ENCODE measurements at places on chromosomes 6 and 20. TPM values are rescaled to one million over a fixed set of nuclear protein-coding genes. Genes with fewer than 3 reads are reported as not detected.

- no peak for DNase-seq
- no peaks in the 10 kb centered on the region for H3K4me1 ChIP-seq
- no peak overlapping the region for H3K4me3 ChIP-seq
- H3K27me3 ChIP-seq, result no peaks in the 10 kb centered on the region
- H3K27ac ChIP-seq, result no peak overlapping the region
Measured at GRCh38 chr6:74222768-74223333, 526.8 kb downstream of the CD109 start.

Gene HS3ST5
- 0.02 TPM for polyA plus RNA-seq

Gene FRK
- under 0.01 TPM for polyA plus RNA-seq

DNA sequence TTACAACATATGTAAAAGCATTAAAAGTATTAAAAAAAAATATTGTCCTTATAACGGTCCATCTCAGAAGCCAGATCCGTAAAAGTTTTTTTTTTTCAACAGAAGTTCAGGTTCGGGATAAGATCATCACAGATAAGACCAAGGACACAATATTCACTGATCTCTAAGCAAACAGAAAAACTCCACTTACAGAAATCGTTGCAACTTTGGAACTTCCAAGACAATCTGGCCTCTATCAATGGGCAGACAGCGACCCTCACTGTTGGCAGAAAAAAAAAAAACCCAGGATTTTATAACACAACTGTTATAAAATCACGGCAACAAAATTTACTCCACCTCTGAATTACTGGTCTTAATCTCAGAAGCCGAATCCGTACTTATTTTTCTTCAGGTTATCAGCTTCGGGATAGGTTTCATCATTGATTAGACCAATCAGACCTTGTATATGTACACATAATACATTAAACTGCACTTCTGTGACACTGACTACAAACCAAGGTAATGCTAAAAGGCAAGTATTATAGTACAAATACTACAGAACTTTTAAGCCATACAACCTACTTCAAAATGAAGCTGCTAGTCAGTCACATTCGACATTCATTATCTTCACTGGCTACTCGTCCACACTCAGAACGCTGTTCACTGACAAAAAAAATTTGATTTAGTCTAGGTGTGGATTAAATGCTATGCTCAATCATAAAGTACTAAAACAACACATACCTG, 34.7 kb upstream of the SYNCRIP start:
- H3K27ac ChIP-seq, result peak overlapping the region; percentile 71
- DNase-seq, result no peak

- H3K36me3 ChIP-seq, result peaks cover 33% of the 10 kb centered on the region
- H3K4me1 ChIP-seq, result peaks cover 21% of the 10 kb centered on the region
- no peak for DNase-seq
- H3K27ac ChIP-seq, result peak overlapping the region; percentile 48
Measured at GRCh38 chr6:132813173-132813856, 1.1 kb upstream of the RPS12 start.

DNA sequence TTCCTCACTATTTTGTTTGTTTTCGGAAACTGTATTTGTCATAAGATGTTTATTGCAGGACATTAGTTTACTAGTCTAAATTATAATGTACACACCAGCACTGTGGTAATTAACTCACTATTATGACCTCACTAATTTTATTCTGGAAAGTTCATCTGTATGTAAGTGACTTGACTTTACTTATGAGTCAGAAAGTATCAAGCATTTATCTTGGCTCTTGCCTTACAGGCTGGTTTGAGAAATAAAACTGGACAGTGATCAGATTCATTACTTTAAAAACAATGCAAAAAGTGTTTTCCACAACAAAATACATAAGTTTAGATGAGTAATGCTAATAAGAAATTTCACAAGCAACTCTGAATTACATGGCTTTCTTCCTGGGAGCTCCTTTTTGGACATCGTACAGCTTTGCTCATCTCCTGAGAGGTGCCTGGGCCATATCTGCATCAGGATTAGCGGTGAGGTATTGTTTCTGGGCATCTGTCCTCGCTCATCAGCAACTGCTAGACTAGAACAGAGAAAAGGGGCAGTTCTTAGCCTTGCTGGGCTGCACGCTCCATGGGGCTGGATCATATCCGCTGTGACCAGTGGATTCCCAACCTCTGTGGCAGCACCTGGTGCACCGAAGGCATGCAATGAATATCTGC, 179.8 kb downstream of the SOD2 start:
- no peak overlapping the region for H3K4me3 ChIP-seq
- no peak for DNase-seq
- peaks cover 6% of the 10 kb centered on the region for H3K27me3 ChIP-seq

GRCh38 chr20:46681032-46681854, 8.0 kb downstream of the TP53RK start:
- DNase-seq, result peak; percentile 67
- peaks cover 23% of the 10 kb centered on the region for H3K36me3 ChIP-seq
- no peak overlapping the region for H3K27ac ChIP-seq
- no peaks in the 10 kb centered on the region for H3K27me3 ChIP-seq

DNA sequence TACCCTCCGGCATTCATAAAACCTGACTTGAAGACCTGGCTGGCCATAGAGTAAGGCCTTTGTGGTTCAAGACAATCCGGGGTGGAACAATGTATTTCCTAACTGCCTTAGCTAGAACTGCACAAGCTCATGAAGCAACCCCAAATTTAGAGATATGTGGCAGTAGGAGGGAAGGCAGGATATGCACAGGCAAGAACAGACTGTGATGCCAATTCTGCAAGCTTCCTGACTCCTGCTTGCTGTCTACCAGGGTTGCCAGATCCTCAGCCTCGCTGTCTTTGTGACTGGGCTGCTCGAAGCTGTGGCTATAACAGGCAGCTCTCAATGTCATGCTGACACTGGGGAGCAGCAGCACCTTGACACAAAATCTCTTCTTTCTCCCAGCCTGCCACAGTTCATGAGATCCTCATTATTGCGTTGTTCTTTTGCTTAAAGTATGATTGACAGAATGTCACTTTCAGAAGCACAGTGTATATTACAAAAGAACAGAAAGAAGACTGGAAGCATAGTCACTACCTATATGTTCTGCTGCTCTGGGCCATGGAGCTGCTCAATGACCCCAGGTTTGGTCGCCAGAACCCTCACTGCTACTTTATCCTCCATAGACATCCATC, 18.3 kb upstream of the SHLD1 start:
- no peaks in the 10 kb centered on the region for H3K36me3 ChIP-seq
- no peak for DNase-seq
- no peak overlapping the region for H3K4me3 ChIP-seq
- no peaks in the 10 kb centered on the region for H3K27me3 ChIP-seq

- no peaks in the 10 kb centered on the region for H3K27me3 ChIP-seq
- no peak overlapping the region for H3K4me3 ChIP-seq
- no peak for DNase-seq
- H3K27ac ChIP-seq, result no peak overlapping the region
Measured at GRCh38 chr6:2688401-2689064, 62.2 kb downstream of the MYLK4 start.

Gene MMP24
- polyA plus RNA-seq, result 18.1 TPM

DNA sequence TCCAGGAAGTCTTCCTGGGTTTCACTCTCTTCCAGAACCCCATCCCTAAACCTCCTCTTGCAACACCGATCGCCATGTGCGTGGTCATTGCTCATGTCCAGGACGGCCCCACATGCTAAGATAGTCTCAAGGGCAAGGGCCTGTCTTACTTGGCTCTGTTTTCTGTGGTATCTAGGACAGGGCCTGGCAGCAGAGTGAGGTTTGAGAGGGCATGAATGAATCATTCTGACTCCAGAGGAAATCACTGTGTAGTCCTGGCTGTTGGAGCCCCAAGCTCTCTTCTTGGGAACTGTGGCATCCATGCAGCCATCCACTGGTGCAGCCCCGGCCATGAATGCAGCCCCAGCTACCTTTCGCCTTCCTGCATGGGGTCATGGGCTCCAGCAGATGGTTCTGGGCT, 12.4 kb downstream of the SIRPA start:
- H3K4me1 ChIP-seq, result no peaks in the 10 kb centered on the region
- H3K27me3 ChIP-seq, result no peaks in the 10 kb centered on the region
- no peak for DNase-seq
- H3K36me3 ChIP-seq, result peaks cover 2% of the 10 kb centered on the region

DNA sequence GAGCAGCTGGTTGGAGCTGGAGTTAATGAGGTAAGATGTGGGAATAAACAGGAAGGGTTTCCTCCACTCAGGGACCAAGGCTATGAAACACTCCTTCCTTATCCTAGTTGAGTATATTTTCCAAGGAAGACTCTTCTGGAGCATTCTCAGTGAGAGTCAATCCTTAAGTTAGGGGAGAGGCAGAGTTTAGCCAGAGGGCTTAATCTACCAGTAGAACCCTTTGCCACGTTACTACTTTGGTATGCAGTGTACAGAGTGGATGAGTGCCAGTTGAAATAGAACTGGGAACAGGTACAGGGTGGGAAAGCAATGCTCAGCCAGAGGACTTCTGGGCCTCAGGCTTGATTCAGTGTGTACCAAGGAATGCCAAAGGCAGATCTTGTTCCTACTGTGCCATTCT, 114.3 kb downstream of the UBE3D start:
- peaks cover 8% of the 10 kb centered on the region for H3K4me1 ChIP-seq
- H3K4me3 ChIP-seq, result no peak overlapping the region
- no peaks in the 10 kb centered on the region for H3K27me3 ChIP-seq
- no peak overlapping the region for H3K27ac ChIP-seq

GRCh38 chr6:142857796-142858555, 87.0 kb downstream of the HIVEP2 start:
- no peaks in the 10 kb centered on the region for H3K27me3 ChIP-seq
- DNase-seq, result no peak

Gene ZNF334
- polyA plus RNA-seq, result 4.5 TPM

GRCh38 chr20:17448071-17448470, 83.1 kb downstream of the BFSP1 start:
- 0 out of 2 replicates have a peak, but pooled peaks cover 7% of the 10 kb centered on the region for H3K27me3 ChIP-seq
- H3K4me1 ChIP-seq, result no peaks in the 10 kb centered on the region
- no peak for DNase-seq
- H3K27ac ChIP-seq, result no peak overlapping the region
- H3K36me3 ChIP-seq, result no peaks in the 10 kb centered on the region

- H3K27me3 ChIP-seq, result no peaks in the 10 kb centered on the region
- H3K4me3 ChIP-seq, result no peak overlapping the region
- H3K27ac ChIP-seq, result peak overlapping the region; percentile 75
- H3K36me3 ChIP-seq, result peaks cover 70% of the 10 kb centered on the region
- DNase-seq, result no peak
Measured at GRCh38 chr6:56483929-56484328, 158.8 kb downstream of the DST start.

All from SK-N-SH (cell line).